ENCODE measurements at places on chromosomes 12 and 14.

- DNase-seq = no peak
Observed at GRCh38 chr14:92668276-92668973, 80.0 kb downstream of the LGMN start.

- DNase-seq = no peak
Observed at GRCh38 chr12:120735181-120735580, 9.6 kb downstream of the ACADS start.

- DNase-seq = no peak
Observed at GRCh38 chr12:79156846-79157463, 292.4 kb downstream of the SYT1 start.

DNA sequence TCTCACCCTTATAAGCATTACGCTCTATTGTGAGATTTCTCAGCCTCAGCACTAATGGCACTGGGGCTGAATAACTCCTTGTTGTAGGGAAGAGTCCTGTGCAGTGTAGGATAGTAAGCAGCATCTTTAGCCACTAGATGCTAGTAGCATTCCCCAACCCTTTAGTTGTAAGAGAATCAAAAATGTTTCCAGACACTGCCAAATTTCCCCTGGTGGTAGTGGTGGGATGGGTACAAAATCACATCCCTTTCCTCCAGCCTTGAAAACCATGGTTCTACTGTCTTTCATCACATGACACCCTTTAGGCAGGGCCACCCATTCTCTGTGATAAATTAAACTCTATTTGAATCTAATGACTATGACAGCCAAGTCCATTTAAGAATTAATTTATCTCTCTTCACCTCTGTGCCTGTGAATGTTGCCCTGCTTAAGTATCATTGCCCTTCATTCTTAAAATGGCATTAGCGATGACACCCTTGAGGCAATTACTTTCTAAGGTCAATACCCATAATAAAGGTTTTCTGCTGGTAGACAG is 199.4 kb downstream of the ANO4 start:
- DNase-seq = no peak

Measured in NCI-H187 (cell line).